Activated CD8-positive, alpha-beta memory T cell treated with anti-CD3 and anti-CD28 coated beads for 48 hours (primary cell): ENCODE measurements at places on chromosomes 5 and 9.

- DNase-seq: no peak
These were observed 17.4 kb downstream of the FGF18 start for GRCh38 chr5:171436804-171437285.

GRCh38 chr5:10627160-10627701, 63.4 kb downstream of the ANKRD33B start:
- no peak for DNase-seq

- DNase-seq: no peak
These were observed 188.6 kb downstream of the HINT1 start for GRCh38 chr5:130976493-130976892.

DNA sequence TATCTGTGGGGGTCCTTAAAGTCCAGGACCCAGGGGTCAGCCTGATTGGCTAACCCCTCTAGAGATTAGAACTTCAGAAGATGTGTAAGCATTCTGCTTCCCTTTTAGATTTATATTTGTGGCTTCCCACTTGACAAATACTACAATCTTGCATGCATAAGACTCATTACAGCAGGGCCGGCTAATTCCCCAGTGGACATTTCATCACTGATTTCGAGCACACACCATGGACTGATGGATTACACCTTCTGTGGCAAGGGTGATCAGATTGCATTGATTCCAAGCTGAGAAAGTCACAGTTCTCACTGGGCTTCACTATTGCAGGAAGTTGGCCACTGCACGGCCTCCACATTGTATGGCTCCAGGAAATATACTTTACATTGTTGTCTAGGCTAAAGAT, 65.8 kb upstream of the DAPK1 start:
- DNase-seq: no peak
